Activated naive CD4-positive, alpha-beta T cell treated with anti-CD3 and anti-CD28 coated beads, Interleukin-2, amount 10 ng/mL, durations not matched to agents 5 hours and 36 hours (primary cell): ENCODE measurements at places on chromosomes 4 and X. TPM values are rescaled to one million over a fixed set of nuclear protein-coding genes. Genes with fewer than 3 reads are reported as not detected.

Gene GLRA3
- total RNA-seq, result not detected

Gene COX7B2
- not detected for total RNA-seq

Gene PDZD4
- total RNA-seq, result 1.1 TPM

Gene TRAPPC2
- total RNA-seq, result 26.1 TPM

Gene NWD2
- total RNA-seq, result not detected

Gene FAM47A
- not detected for total RNA-seq

Gene RBM47
- 5.0 TPM for total RNA-seq

Gene QRFPR
- total RNA-seq, result not detected

Gene GPC3
- total RNA-seq, result 1.0 TPM

Gene ADAM29
- not detected for total RNA-seq

Gene MAGEC1
- total RNA-seq, result not detected

Gene PABPC1L2B
- total RNA-seq, result not detected

Gene ESX1
- total RNA-seq, result not detected

Gene TAF7L
- not detected for total RNA-seq

Gene TMEM187
- total RNA-seq, result 10.5 TPM

Gene MCTS1
- 43.8 TPM for total RNA-seq

Gene SMARCA5
- 39.3 TPM for total RNA-seq

Gene RAB39B
- total RNA-seq, result 7.8 TPM

Gene ASB5
- total RNA-seq, result not detected

Gene MSANTD1
- total RNA-seq, result 1.1 TPM

Gene ZNF182
- total RNA-seq, result 12.5 TPM

Gene RAB41
- total RNA-seq, result not detected

Gene KCND1
- total RNA-seq, result 4.2 TPM

Gene ALPK1
- total RNA-seq, result 17.1 TPM

Gene SYTL4
- total RNA-seq, result not detected

Gene GPR78
- total RNA-seq, result not detected

Gene TRIM60
- total RNA-seq, result not detected

Gene COX18
- 15.3 TPM for total RNA-seq

Gene XAGE1A
- not detected for total RNA-seq

Gene CPZ
- 0.45 TPM for total RNA-seq

Gene CLNK
- not detected for total RNA-seq

Gene PPP1R2C
- total RNA-seq, result not detected

Gene PRR32
- not detected for total RNA-seq

Gene TRIM75
- not detected for total RNA-seq

Gene DSPP
- not detected for total RNA-seq

Gene PNMA3
- total RNA-seq, result 5.5 TPM

Gene DCLK2
- total RNA-seq, result not detected

Gene RAI2
- not detected for total RNA-seq

Gene CHRNA9
- total RNA-seq, result 0.29 TPM

Gene ENPP6
- 4.1 TPM for total RNA-seq

Gene RPS6KA6
- not detected for total RNA-seq

Gene INPP4B
- total RNA-seq, result 78.7 TPM

Gene TAPT1
- total RNA-seq, result 48.1 TPM

Gene VCX2
- not detected for total RNA-seq

Gene GAGE1
- total RNA-seq, result not detected

Gene UBA6
- total RNA-seq, result 91.4 TPM

Gene MAOA
- total RNA-seq, result not detected

Gene RRH
- 0.36 TPM for total RNA-seq

Gene USP27X
- 2.8 TPM for total RNA-seq

Gene SPANXD
- not detected for total RNA-seq

Gene KLHL15
- 7.9 TPM for total RNA-seq

Gene NAP1L2
- total RNA-seq, result 2.1 TPM

Gene ATP2B3
- not detected for total RNA-seq

Gene CACNA1F
- total RNA-seq, result 0.50 TPM
